ENCODE measurements at places on chromosomes 6 and 20.

DNA sequence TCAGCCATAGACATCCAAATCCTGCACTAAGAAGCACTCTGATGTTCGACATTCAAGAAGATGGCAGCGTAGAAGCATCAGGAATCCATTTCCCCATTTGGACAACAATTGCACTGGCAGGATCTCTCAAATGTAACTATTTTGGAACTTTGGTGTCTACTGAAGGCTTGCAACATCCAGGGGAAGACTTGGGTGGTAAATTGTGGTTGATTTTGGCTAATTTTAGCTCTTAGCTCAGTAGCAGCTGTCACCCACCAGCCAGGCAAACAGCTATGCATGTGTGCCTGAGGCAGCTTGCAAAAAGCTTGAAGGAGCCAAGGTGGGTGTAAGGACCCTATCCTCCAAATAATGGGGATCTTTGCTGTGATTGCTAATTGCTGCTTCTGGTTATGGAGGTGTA is 35.1 kb upstream of the PPP1R3G start:
- DNase-seq = no peak

- DNase-seq = no peak
These were observed 119.2 kb upstream of the ARG1 start for GRCh38 chr6:131453803-131454202.

- DNase-seq = peak; percentile 40
These were observed 243.5 kb upstream of the PREP start for GRCh38 chr6:105646391-105646867.

DNA sequence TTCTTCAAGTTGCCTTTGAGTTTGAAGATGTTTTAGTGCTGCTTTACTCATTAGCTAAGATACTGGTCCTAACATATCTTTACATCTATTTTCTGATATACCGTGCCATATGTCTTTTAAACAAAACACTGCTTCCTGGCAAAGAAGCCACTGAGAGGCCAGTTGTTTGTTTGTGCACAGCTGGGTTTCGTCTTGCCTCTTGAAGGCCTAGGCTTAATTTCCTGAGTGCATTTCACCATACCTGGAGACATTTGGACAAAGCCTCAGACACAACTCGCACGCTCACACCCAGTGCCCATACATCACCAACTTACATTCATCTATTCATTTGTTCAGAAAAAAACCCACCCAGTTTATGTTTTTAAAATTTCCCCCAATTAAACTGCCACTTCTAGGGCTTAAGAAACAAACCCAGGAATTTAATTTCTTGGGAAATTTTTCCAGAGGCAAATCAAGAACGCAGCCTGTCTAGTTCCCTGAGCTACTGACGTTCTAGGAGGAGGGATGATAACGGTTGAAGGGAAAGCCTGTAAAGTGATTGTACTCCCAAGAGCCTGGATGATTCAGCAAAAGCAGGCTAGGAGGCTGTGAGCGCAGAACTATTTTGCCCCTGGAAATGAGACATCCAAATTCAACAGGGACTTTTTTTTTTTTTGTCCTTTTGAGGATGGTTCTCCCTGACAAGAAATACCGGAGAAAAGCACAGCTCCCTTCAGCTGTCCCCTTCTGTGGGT is 77.7 kb downstream of the OLIG3 start:
- no peak for DNase-seq

- DNase-seq = peak; percentile 41
These were observed 868 bp downstream of the MC3R start for GRCh38 chr20:56249244-56249955.

- peak; percentile 39 for DNase-seq
These were observed 55.6 kb downstream of the ADTRP start for GRCh38 chr6:11722805-11723631.

- DNase-seq = no peak
These were observed 19.3 kb downstream of the COL9A3 start for GRCh38 chr20:62835931-62836861.

DNA sequence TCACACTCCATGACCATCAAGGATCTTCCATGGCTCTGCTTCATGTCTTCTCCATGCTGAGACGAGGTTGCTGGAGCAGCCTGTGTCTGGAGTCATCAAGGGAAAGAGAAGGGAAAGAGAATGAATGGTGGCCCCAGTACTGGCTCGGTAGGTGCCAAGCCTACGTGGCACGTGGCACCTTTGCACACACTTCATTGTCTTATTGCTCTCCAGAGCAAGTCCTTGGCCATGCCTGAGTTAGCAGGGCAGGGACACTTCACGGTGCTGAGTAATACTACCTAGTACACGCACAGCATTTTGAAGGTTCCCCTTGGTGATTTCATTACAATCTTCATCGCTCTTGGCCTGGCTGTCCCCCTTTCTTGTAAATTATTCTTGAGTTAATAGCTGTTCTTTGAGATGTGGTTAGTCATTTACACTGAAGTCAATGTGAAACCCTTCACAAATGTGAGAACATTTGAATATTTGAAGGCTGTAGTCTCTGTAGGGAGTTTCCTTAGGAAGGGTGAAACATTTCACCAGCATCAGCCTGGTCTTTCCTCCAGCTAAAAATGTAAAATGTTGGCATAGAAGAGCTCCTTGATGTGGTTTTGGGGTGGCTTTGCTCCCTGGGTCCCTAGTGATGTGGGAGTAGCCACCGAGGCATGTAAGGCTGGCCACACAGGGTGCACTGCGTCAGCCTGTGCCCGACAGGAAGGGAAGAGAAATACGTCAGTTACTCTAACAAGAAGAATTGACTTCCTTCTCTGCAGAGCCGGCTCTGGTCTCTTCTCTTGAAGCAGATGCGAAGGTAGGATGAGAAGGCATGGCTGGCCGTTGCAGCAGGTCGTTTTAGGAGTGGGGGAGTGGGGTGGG is at the start of gene SYTL3:
Gene SYTL3, plus strand, starts transcription at position 766 of the 855 bp plus-strand sequence. CDS start 13,215 bp downstream, outside the sequence.
- peak; percentile 61 for DNase-seq

- DNase-seq = no peak
These were observed 952 bp upstream of the TAAR6 start for GRCh38 chr6:132569170-132569569.

DNA sequence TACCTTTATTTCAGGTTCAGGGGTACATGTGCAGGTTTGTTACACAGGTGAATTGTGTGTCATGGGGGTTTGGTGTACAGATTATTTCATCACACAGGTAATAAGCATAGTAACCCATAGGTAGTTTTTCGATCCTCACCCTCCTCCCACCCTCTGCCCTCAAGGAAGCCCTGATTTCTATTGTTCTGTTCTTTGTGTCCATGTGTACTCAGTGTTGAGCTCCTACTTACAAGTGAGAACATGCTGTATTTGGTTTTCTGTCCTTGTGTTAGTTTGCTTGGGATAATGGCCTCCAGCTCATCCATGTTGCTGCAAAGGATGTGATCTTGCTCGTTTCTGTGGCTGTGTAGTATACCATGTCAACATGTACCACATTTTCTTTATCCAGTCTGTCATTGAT is 66.0 kb downstream of the STK4 start:
- no peak for DNase-seq

Data from GM13976 (cell line).